SK-MEL-5 (cell line): ENCODE measurements at places on chromosomes 12 and 14.

DNA sequence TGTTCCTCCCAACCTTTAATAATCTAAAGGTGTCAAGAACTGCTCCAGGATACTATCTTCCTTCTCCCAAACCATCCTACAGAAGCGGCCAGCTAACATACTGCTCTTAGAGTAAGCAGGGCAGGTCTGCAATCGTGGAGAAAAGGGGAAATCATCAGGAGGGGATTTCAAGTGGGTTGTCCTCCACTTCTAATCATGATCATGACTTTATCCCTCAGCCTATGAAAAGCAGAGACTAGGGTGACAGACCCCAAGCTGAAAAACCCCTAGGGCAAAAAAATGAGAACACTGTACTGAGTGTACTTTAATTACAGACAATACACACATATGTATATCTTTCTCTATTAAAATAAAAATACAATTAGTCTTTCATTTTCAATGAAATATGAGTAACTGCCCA is 13.9 kb downstream of the DUSP16 start:
- no peak for DNase-seq

GRCh38 chr12:66320996-66321395 is 18.7 kb downstream of the HELB start:
- no peak for DNase-seq

DNA sequence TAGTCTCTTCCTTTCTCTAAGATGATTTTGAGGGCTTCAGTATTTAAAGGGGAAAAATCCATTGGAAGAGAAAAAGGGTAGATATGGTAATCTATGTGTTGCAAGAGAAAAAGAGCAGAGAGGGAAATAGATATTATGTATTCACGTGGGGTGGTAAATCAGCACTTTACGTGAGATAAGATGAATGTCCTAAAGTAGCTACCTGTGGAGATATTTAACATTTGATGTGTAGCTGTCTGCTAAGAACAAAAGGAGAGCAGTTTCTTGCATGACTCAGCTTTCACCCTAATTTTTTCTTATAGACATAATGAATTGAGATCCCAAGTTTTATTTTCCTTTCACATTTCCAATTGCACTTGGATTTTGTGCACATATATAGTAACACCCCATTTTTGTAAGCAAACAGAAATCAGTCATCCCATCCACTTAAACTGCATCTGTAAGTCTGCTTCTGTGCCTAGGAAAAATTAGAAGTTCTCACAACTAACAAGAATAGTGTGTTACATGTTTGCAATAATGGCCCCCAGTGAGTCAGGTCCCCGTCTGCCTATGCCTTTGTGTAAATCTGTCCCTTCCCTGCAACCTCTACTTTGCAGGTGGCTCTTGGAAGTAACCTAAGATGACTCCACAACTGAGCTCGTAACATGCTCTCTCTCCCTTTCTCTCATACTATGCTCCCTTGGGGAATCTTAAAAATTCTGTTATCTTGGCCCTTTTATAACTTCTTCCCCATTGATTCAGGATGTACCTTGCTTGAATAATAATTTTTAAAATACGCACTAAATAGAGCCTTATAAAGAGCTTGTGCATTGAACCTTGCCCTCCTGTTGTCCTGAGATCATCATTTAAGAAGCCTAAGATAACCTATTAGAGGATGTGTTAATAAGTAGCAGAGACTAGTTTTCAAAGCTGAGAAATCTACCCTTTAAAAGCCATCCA is 3.7 kb downstream of the TMTC3 start:
- DNase-seq: no peak

GRCh38 chr12:66612090-66612775 is 66.6 kb downstream of the GRIP1 start:
- no peak for DNase-seq

GRCh38 chr12:51972849-51973273 is 21.4 kb downstream of the ACVR1B start:
- no peak for DNase-seq

DNA sequence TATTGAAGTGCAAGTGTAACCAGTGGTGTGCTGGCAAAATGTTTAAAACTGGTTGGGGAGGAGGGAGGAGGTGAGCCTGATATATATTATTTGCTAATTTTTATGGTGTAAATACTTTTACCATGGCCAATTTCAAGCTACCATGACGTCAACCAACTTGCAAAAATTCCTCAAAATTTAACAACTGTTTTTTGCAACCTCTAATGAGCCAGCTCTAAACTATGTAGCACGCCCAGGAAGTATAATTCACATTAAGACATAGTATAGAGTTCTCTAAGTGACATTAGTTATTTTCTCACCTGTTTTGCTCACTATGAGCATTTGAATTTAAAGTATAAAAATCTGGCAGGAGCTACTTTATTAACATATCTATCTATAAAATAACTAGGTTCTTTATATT is 41.4 kb downstream of the ATL1 start:
- no peak for DNase-seq

DNA sequence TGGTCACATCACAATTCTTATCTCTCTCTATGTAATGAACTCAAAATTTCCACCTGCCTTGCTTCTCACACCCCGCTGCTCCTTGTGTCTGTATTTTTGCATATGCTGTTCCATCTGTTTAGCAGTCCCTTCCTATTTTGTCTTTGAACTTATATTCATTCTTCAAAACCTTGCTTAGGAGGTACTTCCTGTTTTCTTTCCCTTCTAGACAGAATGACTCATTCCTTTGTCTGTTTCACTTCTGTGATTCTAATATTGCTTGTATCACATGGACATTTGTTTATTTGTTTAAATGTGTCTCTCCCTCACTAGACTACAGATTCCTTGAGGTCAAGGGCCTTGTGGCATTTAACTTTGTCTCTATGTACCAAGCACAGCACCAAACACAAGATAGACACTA is 424.2 kb downstream of the ETNK1 start:
- no peak for DNase-seq

- DNase-seq: no peak
Observed at GRCh38 chr12:5246196-5246595, 185.7 kb upstream of the NTF3 start.

- DNase-seq: no peak
Observed at GRCh38 chr12:112121780-112122565, 3.4 kb upstream of the TRAFD1 start.

DNA sequence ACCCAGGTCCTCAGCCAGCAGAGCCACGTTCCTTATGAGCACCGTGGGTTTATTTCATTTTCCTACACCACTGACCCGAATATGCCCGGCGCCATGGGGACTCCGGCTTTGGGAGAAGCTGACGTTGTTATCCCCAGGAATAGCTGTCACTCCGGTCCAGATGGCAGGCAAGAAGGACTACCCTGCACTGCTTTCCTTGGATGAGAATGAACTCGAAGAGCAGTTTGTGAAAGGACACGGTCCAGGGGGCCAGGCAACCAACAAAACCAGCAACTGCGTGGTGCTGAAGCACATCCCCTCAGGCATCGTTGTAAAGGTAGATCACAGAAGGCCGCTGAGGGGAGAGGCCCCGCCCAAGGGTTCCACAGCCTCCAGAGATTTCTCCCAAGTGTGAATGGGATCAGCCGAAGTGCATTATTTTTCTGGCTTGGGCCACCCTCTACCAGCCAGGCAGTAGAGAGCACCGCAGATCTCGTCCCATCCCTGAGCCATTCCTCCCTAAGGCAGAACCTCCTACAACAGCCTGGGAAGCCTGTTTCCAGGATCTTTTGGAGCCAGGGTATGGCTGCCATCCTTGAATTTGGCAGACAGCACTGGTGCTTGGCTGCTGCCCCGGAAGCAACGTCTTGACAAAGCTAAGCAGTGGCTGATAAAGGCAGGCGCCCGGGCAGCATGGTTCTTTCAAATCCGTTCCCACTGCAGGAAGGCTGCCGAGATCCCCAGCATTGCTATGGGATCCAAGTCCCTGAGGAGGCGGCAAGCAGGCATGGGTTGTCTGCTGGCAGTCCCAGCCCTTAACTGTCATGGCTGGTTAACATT is 17.8 kb downstream of the CDK2AP1 start:
- no peak for DNase-seq

DNA sequence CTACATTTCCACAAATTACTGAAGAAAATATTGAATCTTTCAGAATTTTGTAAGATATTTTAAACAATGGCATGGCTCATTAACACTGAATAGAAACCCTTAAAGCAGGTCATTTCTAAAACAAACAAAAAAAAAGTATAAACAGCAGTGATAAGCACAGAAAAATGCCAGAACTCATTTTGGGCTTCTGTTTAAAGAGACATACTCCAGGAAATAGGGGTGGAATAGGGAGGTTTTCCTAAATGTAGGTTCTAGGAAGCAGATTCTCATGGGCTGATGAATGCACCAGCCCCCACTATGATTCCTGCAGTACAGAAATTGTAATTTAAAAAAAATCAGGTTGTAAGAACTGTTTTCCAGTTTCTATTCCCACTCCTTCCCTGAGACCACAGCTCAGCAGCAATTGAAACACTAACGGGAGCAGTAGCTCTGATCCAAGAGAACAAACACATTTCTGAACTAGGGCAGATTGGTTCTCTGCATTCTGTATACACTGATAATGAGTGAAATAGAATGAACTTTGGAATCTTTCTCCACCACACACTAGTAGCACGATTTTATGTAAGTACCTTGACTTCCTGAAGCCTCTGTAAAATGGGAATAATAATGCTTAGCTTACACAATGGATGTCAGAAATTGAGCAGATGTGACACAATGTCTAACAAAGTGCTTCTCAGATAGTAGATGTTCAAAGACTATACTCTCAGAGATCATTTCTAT is 115.6 kb upstream of the TMTC1 start:
- DNase-seq: no peak

GRCh38 chr12:68279227-68280054 is 26.0 kb upstream of the IL22 start:
- DNase-seq: no peak

DNA sequence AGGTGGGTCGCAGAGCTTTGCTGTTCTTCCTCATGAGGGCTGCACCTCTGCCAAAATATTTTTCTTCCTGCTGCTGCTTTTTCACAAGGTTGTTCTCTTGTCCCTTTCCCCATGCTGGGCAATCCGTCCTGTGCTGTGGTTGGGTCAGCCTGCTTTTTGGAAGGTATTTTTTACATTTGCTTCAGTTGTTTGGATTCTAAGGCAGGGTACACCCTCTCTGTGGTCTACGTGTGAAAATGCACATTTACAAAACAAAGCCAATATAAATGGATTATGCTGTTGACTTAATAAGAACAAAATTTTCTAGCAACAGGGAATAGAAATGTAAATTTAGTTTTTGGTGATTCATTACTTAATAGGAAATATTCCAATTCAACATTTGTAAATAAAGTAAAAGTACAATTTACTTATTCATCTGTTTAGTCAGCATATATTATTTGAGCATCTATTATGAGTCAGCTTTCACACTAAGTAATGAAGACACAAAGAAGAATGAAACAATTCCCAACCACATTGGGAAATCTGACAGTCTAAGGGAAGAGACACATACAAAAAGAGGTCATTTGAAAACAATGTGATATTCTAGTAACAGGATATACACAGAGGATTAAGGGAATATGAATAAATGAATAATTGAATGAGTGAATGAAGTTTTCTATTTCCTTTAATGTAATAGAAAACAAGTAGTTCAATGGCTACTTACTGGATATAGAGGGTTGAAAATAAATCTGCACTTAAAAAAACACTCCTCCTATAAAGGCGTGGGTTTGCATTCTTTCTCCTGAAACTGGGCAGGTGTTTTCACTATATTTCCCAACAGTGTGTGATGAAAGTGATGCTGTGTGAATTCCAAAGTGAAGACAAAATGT is 94.6 kb upstream of the PRICKLE1 start:
- no peak for DNase-seq

DNA sequence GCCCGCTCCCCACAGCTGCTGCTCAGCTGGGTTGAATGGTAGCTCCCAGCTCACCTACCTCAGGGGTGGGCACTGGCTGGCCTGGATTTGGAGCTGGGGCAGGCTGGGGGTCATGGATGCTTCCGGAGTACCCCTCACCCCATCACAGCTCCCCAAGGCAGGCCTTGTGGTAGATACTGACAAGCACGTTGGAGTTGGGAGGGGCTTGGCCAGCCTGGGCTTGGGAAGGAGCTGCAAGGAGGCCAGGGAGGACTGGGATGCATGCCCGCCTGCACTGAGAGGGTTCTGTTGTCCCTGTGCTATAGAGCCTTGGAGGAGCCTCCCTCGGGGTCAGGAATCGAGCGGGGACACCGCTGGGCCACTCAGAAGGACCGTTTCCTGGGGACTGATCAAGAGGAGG is 14.2 kb downstream of the TMEM63C start:
- no peak for DNase-seq

DNA sequence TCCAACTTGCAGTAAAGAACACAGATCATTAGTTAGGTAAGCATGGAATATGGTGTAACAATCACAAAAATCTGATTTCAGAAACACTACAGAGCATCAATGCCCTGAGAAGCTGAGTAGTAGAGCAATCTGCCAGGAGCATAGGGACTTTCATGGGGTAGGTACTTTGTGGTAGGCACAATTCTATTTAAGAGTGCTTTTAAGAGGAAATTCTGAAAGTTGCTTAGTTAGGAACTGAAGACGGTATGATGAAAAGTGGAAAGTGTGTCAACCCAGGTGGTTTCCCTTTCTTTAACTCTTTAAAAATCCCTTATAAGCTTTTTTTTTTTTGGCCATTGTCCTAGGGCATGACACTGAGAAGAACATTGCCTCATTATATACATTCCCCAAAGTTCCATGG is 535.7 kb upstream of the FBXO33 start:
- no peak for DNase-seq

GRCh38 chr12:87163122-87163521 is 866.1 kb downstream of the C12orf50 start:
- DNase-seq: no peak

DNA sequence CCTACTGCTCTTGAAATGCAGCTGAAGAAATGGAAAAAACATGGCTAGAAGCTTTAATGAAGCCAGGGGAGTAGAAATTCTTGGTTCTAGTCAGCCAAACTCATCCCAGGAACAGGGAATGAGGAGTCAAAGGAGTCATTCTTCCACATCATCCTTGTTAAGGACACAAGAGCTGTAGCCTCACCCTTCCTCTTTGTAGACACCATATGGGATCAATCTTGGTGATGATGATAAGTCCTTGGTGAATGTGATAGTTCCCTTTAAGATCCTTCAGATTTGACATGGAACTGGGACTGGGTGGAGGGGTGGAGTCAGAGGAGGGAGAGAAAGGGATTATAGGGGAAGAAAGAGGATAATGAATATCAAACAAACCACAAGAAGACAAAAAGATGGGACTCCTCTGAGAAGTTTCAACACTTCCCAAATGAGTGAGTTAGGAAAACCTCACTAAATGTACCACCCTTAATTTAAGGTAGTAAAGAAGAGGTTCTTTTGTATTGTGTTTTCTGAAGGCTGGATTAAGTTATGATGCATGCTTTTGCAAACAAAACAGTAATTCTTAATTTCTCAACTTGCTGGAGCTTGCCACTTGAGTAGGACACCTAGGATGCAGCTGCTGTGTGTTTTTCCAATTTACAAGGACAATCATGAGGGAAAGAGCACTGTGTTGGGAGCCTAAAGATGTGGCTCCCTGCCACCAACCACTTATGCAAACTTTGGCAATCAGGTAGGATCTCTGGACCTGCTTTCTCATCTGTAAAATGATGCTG is 104.0 kb downstream of the WIF1 start:
- no peak for DNase-seq
